Type B pancreatic cell (in vitro differentiated cells): ENCODE measurements at places on chromosomes 11 and 22. TPM values are rescaled to one million over a fixed set of nuclear protein-coding genes. Genes with fewer than 3 reads are reported as not detected.

GRCh38 chr11:108751444-108751843 is 86.6 kb downstream of the DDX10 start:
- H3K27me3 ChIP-seq = no peaks in the 10 kb centered on the region
- no peaks in the 10 kb centered on the region for H3K36me3 ChIP-seq
- peaks cover 23% of the 10 kb centered on the region for H3K4me1 ChIP-seq
- no peak overlapping the region for H3K27ac ChIP-seq

DNA sequence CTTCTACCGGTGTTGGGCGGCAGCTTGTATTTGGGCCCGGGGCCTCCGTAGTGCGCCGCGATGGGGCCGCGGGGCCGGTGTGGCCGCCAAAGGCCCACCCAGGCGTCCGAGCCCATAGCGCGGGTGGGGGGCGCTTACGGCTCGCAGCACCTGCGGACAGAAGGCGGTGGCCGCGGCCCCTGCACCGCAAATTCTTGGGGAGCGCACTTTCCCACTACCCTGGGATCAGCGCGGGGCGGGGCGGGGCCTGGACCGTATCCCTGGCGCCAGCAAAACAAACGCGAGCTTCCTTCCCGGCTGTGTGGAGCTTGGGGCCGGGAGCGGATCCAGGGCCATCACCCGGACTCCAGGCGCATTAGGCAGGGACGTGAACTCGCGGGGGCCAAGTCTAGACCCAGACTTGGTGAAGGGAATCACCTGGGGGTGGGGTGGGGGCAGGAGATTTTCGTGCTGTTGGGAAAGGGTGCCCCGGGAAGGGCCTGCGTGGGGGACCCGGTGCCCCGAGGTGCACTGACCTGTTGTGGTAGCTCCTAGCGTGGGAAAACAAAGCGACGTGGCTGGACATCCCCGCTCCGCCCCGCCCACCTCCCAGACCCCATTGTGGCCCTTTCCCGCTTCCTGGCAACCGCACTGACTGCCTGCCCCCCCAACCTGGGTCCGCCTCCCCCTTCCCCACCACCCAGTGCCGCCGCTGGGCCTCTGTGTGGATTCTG is 2.3 kb upstream of the TYMP start:
- H3K36me3 ChIP-seq = no peaks in the 10 kb centered on the region
- peaks cover 17% of the 10 kb centered on the region for H3K4me1 ChIP-seq
- peak overlapping the region; percentile 83 for H3K27ac ChIP-seq
- peaks cover 52% of the 10 kb centered on the region for H3K27me3 ChIP-seq
- peak overlapping the region; percentile 74 for H3K4me3 ChIP-seq
- no peak for DNase-seq

DNA sequence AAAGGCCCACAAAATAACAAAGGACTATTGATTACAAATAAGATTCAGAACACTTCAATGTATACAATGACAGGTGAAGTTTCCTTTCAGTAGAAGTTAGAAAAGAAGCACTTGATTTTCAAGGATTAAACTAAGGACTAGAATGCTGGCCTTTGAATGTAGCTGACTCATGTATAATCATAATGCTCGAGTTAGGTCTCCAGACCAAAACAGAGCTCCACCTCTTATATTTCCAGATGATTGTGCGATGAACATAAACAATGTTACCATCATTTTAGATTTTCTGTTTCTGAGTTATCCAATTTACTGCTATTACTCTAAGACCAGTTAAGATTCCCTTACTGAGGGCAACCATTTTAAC is 40.4 kb upstream of the RAPSN start:
- no peak overlapping the region for H3K4me3 ChIP-seq
- no peak overlapping the region for H3K27ac ChIP-seq
- no peaks in the 10 kb centered on the region for H3K4me1 ChIP-seq
- H3K27me3 ChIP-seq = no peaks in the 10 kb centered on the region

The PPP2R1B gene
- total RNA-seq = 48.1 and 52.3 TPM in 2 replicates

DNA sequence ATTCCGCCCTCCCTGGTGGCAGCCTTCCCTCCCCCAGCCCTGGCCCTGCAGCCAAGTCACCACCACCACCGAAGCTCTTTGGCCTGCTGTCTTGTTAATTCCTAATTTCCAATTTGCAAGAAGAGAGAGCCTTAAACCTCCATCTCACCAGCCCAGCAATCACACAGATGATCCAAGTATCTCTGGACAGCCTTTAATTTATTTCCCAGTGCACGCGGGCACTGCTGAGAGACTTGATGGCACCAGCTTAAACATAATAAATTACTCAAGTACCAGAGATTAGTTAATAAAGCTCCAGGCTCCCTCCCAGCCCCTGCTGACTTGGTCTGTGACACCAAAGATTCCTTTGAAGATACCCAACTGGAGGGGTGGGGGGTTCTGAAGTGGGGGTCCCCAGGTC is 494.7 kb downstream of the BUD13 start:
- H3K36me3 ChIP-seq = no peaks in the 10 kb centered on the region
- H3K4me3 ChIP-seq = no peak overlapping the region
- H3K4me1 ChIP-seq = peaks cover 12% of the 10 kb centered on the region

The TRPT1 gene
- total RNA-seq = 34.2 and 38.9 TPM in 2 replicates

GRCh38 chr11:126810776-126811175 is 189.8 kb downstream of the KIRREL3 start:
- H3K36me3 ChIP-seq = no peaks in the 10 kb centered on the region
- H3K4me1 ChIP-seq = peaks cover 22% of the 10 kb centered on the region
- no peak overlapping the region for H3K4me3 ChIP-seq

GRCh38 chr11:41784513-41785335 is 325.3 kb upstream of the LRRC4C start:
- no peak for DNase-seq
- H3K4me3 ChIP-seq = no peak overlapping the region
- peak overlapping the region; percentile 11 for H3K27ac ChIP-seq
- no peaks in the 10 kb centered on the region for H3K27me3 ChIP-seq
- H3K4me1 ChIP-seq = no peaks in the 10 kb centered on the region

The NAA40 gene
- total RNA-seq = 33.8 and 51.2 TPM in 2 replicates

- no peak overlapping the region for H3K4me3 ChIP-seq
- peaks cover 24% of the 10 kb centered on the region for H3K36me3 ChIP-seq
- no peaks in the 10 kb centered on the region for H3K27me3 ChIP-seq
- no peak overlapping the region for H3K27ac ChIP-seq
- DNase-seq = no peak
- peaks cover 63% of the 10 kb centered on the region for H3K4me1 ChIP-seq
Observed at GRCh38 chr11:96197801-96198701, 144.9 kb downstream of the MAML2 start.

The ENTHD1 gene
- not detected in 2 replicates for total RNA-seq

GRCh38 chr11:121228851-121229250 is 63.7 kb upstream of the SC5D start:
- no peaks in the 10 kb centered on the region for H3K36me3 ChIP-seq
- H3K27me3 ChIP-seq = peaks cover 9% of the 10 kb centered on the region
- DNase-seq = no peak
- H3K27ac ChIP-seq = no peak overlapping the region
- no peak overlapping the region for H3K4me3 ChIP-seq

GRCh38 chr11:2516276-2517015 is 71.6 kb downstream of the KCNQ1 start:
- no peak overlapping the region for H3K27ac ChIP-seq
- H3K27me3 ChIP-seq = peaks cover 8% of the 10 kb centered on the region
- H3K36me3 ChIP-seq = no peaks in the 10 kb centered on the region
- DNase-seq = no peak

GRCh38 chr11:119288219-119288618 is 28.7 kb downstream of the MCAM start:
- H3K27me3 ChIP-seq = no peaks in the 10 kb centered on the region
- DNase-seq = no peak
- H3K4me1 ChIP-seq = no peaks in the 10 kb centered on the region
- H3K36me3 ChIP-seq = peaks cover 23% of the 10 kb centered on the region
- H3K4me3 ChIP-seq = no peak overlapping the region
- no peak overlapping the region for H3K27ac ChIP-seq

GRCh38 chr11:117484156-117484555 is 156.5 kb downstream of the CEP164 start:
- H3K27me3 ChIP-seq = peaks cover 31% of the 10 kb centered on the region
- peaks cover 20% of the 10 kb centered on the region for H3K4me1 ChIP-seq
- H3K36me3 ChIP-seq = no peaks in the 10 kb centered on the region
- no peak overlapping the region for H3K4me3 ChIP-seq
- DNase-seq = no peak

DNA sequence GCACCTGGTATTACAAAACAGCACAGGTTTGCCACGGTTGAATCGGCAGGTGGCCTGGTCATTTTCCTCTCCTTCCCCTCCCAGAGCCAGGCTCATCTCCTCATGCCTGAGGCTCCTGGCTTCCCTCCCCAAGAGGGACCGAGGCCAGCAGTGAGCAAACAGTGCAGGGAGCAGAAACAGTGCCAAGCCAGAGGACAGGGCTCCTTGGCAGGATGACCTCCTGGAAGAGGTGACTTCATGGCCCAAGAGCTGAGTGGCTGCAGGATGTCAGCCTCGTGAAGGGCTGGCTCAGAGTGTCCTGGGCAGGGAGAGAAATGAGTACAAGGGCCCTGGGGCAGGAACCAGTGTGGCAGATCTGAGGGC is 22.8 kb upstream of the PPFIA1 start:
- DNase-seq = no peak
- H3K4me1 ChIP-seq = peaks cover 10% of the 10 kb centered on the region
- H3K27ac ChIP-seq = no peak overlapping the region
- no peak overlapping the region for H3K4me3 ChIP-seq

The MDK gene
- 949 and 981 TPM in 2 replicates for total RNA-seq

- no peak overlapping the region for H3K4me3 ChIP-seq
- H3K27ac ChIP-seq = no peak overlapping the region
- no peaks in the 10 kb centered on the region for H3K27me3 ChIP-seq
- H3K36me3 ChIP-seq = peaks cover 28% of the 10 kb centered on the region
- no peak for DNase-seq
Observed at GRCh38 chr11:12441231-12441861, 64.0 kb downstream of the PARVA start.

GRCh38 chr11:125743681-125744080 is 2.4 kb upstream of the PATE1 start:
- H3K27me3 ChIP-seq = peaks cover 9% of the 10 kb centered on the region
- no peak for DNase-seq
- no peaks in the 10 kb centered on the region for H3K36me3 ChIP-seq
- no peak overlapping the region for H3K4me3 ChIP-seq
- no peaks in the 10 kb centered on the region for H3K4me1 ChIP-seq

DNA sequence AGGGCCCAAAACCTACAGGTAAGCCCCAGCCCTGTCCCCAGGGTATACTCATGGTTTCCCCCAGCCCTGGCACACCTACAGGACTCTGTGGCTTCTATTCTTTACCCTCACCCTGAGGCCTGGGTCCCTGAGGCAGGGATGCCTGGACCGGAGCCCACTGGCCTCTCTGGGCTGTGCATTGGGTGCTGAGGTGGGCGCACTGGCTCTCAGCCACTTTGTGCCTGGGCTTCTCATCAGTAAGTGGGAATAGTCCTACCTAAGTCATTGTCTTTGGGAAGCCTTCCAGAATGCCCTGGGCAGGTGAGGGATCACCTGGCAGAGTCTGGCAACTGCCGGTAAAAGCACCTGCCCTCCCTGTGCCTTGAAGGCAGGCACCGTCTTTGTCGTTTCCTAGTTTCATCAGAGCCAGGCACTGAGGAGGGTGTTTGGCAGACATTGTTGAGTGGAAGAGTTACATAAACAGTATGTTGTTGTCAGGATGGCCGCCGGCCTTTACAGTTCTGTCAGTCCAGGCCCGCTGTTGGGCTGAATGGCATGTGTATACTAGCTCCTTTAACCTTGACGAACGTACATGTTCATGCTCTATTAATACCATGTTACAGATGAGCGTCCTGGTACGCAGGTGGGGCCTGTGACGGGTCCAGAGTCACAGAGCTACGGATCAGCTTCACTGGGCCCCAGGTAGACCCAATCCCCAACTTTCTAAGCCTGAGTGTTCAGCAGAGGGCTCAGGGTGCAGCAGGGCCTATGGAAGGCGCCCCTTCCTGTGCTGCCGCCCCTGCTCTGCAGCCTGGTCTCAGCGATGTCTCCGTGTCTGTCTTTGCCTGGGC is 23.0 kb downstream of the SHANK3 start:
- H3K27ac ChIP-seq = peak overlapping the region; percentile 55
- peaks cover 6% of the 10 kb centered on the region for H3K4me1 ChIP-seq
- H3K4me3 ChIP-seq = peak overlapping the region; percentile 71
- H3K36me3 ChIP-seq = peaks cover 8% of the 10 kb centered on the region
- H3K27me3 ChIP-seq = peaks cover 3% of the 10 kb centered on the region
- DNase-seq = no peak

The C11orf54 gene
- total RNA-seq = 25.6 and 29.9 TPM in 2 replicates

The PRSS23 gene
- 47.1 and 48.1 TPM in 2 replicates for total RNA-seq

- H3K27me3 ChIP-seq = no peaks in the 10 kb centered on the region
- peaks cover 6% of the 10 kb centered on the region for H3K4me1 ChIP-seq
- H3K36me3 ChIP-seq = peaks cover 3% of the 10 kb centered on the region
- H3K4me3 ChIP-seq = no peak overlapping the region
- H3K27ac ChIP-seq = no peak overlapping the region
- no peak for DNase-seq
Observed at GRCh38 chr11:63518548-63518947, 12.7 kb downstream of the LGALS12 start.

DNA sequence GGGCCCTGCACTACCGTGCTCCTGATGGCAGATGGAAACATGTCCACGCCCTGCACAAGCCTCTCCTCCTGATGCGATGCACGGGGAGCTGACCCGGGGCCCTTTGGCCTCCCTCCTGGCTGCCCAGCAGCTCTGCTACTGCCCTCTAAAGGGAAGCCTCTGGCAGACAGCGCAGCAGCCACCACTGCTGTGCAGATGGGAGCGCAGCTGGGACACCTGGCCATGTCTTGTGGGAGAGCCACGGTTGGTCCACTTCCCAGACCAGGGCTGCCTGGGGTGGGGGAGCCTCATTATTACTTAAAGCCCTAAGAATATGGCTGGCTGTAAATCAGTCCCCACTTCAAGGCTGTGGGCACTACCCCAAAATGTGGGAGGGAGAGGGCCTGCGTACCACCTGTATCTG is 38.3 kb downstream of the TBX1 start:
- DNase-seq = no peak
- no peak overlapping the region for H3K27ac ChIP-seq
- H3K4me3 ChIP-seq = no peak overlapping the region
- no peaks in the 10 kb centered on the region for H3K27me3 ChIP-seq
- H3K36me3 ChIP-seq = no peaks in the 10 kb centered on the region

DNA sequence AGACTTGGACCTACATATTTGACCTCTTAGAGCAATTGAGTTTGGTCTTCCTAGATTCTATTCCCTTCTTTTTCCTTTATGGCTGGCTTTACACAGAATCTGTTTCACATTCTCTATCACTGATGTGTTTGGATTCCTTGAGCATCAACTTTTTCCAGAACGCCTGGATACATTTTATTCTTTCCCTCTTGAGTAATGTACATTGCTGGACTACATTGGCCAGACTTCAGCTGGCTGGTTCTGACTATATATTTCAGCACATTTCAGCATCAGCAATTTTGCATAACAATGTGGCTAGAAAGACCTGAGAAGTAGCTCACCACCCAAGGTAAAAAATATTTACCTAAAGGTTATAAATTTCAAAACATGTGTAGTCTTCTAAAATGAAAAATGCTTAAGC is 2198.2 kb upstream of the RAG2 start:
- no peak overlapping the region for H3K4me3 ChIP-seq
- peaks cover 3% of the 10 kb centered on the region for H3K4me1 ChIP-seq
- no peak for DNase-seq
- H3K36me3 ChIP-seq = no peaks in the 10 kb centered on the region
